ENCODE measurements at places on chromosomes 2 and 18.

DNA sequence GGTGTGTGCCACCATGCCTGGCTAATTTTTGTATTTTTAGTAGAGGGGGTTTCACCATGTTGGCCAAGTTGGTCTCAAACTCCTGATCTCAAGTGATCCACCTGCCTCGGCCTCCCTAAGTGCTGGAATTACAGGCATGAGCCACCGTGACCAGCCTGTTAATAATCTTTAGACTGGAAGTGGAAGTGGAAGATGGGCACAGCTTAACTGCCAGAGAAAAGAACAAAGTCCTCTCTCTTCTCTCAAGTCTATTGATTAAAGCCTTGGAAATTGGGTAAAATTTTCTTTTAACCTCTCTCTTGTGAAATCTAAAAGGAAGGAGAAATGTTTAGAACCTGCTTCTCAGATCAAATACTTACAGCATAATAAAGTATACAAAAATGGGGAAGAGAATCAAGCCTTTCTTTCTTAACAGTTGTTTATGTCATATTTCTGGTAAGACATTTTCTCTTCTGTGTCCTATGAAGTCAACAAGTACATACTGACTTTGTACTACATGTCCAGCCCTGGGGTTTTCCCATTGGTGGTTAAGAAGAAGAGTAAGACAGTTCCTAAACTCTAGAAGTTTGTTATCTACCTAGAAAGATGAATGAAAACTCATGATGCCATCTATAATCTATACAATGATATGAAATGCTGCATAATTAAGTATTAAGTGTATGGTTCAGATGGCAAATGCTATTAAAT is 4.6 kb downstream of the TMEM169 start:
- no peak for DNase-seq

GRCh38 chr2:109305490-109306167 is 176.6 kb downstream of the SH3RF3 start:
- DNase-seq, result no peak

- no peak for DNase-seq
These were observed 35.4 kb downstream of the LAMA3 start for GRCh38 chr18:23724681-23725080.

GRCh38 chr2:207683879-207684627 is 27.4 kb upstream of the CCNYL1 start:
- no peak for DNase-seq

GRCh38 chr2:72921853-72922252 is 4.5 kb downstream of the EMX1 start:
- no peak for DNase-seq

GRCh38 chr2:29022679-29023078 is 41.6 kb downstream of the TOGARAM2 start:
- DNase-seq, result peak; percentile 87

DNA sequence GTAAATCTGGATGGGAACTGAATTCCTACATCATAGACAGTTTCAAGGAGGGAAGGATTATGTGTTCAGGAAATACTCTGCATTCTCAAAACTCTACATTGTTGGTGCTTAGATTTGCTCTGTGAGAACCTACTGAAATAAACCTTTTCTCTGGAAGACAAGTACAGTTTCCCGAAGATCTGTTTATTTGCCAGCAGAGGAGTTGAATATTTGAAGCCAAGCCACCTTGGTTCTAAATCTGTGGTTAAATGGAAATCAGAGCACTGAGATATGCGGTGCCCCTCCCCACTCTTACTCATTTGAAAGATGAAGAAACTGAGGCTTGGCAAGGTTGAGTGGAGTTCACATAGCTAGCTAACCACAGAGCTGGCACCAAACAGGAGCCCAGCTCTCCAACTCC is 146.3 kb upstream of the CTAGE1 start:
- no peak for DNase-seq

All from spinal cord (tissue), 10 donors.